ENCODE measurements at places on chromosomes 13 and 19. TPM values are rescaled to one million over a fixed set of nuclear protein-coding genes. Genes with fewer than 3 reads are reported as not detected.

GRCh38 chr13:90519157-90519556 lies 828.3 kb upstream of the MIR17HG start:
- no peak for DNase-seq

GRCh38 chr19:4089946-4090345 lies 23.2 kb upstream of the ZBTB7A start:
- no peak for DNase-seq

DNA sequence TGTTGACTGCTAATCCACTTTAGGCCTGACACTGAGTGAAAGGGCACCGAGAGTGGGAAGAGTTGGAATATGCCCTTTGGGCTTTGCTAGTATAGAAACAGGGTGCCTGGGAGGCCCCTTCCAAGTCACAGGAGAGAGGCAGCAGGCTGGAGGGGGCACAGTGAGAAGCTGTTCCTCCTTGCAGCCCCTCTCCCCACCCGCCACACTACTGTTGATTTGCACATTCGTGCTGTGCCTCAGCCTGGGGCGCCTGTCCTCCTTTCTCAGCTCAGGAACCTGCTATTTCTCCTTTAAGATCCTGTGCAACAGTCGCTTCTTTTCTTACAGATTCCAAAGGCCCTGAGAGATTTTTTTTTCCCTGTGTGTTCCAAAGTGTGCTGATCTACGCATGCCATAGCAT lies 2.8 kb upstream of the B3GLCT start:
- DNase-seq: no peak

- DNase-seq: no peak
These were observed 1.9 kb upstream of the RAB20 start for GRCh38 chr13:110563463-110563774.

- peak; percentile 95 for DNase-seq
These were observed 99.9 kb downstream of the GNG7 start for GRCh38 chr19:2602391-2603181.

DNA sequence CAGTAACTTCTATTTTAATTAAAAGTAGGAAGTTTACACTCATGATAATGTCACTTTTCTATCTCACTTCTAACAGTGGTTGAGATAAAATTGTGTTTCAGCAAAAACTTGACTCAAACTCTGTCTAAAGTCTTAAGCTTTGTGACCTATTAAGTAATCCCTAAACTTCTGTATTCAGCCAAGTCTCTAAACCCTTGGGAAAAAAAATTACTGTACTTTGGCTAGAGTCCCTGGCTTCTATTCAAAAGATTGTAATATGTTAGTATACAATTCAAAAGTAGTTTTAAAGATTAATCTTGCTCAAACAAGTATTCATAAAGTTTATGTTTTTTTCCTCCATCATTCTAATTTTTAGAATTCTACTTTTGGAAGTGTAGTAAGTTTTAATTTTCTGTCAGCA lies 1248.8 kb downstream of the UQCRFS1 start:
- DNase-seq: no peak

Gene ADPRHL1
- 329 TPM for total RNA-seq

GRCh38 chr19:51735759-51736449 lies 12.1 kb upstream of the HAS1 start:
- DNase-seq: peak; percentile 81

GRCh38 chr13:26882731-26883130 lies 122.1 kb upstream of the GPR12 start:
- DNase-seq: no peak

DNA sequence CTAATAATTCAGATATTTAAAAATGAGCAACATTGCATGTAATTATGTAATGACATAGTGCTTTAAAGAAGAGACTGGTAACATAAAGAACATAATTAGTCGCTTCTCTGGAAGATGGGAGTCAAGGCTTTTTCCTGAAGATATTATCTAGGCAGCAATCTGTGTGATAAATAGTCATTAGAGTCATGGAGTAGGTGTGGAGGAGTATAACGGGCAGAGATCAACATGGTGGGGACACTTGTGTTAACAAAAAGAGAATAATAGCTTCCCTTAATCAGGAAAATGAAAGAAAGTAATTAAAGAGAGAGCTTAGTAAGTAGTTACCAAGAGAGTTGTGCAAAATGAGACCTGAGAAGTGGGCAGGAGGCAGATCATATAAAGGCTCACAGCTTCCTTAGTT lies 1417.1 kb upstream of the ATXN8OS start:
- DNase-seq: no peak

GRCh38 chr13:21426238-21426637 lies 32.9 kb downstream of the ZDHHC20 start:
- DNase-seq: no peak

DNA sequence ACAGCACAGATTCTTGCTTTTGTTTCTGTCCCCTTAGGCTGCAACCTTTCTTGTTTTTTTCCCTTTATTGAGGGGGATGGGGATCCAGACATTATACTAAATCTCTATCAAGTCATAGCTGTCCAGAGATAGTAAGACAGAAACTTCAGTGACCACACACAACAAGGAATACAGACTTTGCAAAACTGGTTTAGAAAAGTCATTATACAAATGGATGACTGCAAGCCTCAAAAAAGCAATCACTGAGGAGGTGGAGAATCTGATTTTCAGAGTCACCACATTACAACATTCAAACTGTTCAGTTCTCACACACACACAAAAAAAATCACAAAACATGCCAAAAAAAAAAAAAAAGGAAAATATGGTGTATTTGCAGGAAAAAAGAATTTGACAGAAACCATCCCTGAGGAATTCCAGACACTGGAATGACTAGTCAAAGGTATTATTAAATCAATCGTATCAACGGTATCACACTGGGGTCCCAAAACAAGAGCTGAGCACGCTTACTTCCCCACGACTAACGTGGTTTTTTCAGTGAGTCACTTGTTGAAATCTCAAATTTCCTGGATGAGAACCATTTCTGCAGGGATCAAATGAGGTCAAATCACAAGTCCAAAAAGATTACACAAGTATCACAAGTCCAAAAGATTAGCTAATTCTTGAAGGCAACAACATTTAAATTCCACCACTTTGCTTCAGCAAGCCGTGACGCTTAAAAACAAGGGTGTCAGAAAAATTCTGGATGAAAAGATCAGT lies 41.2 kb downstream of the USP12 start:
- DNase-seq: no peak

DNA sequence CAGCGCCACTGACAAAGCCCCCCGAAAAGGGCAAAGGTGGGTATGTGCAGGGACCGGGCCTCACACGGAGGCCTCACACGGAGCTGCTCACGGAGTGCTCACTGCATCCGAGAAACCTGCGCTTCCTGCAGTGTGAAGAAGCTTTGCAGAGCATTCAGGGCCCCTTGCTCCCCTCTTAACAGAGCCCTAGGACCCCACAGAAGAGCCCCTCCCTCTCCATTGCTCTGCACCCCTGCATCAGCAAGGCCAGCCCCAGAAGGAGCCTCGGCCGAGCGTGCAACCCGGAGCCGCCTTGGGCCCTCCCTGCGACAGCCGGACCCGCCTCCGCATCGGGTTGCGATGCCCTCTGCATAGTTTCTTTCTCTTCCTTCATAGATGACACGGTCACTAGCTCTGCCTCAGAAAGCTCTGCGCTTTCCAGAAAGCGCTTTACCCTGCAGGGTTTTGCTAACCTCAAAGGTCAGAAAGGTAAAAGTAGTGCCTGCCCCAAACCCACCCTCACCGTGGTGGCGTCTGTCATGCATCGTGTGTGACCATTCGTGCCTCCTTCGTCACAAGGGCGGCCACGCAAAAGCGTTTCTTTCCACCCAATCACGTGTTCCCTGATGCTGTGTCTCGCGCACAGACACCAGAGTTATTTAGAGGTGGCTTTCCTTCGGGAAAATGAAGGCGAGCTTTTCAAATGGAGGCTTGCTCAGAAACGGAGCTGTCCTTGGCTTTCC lies 15.7 kb upstream of the F7 start:
- no peak for DNase-seq

Gene LGALS7
- total RNA-seq: not detected

Gene MIPEP
- total RNA-seq: 60.4 TPM

DNA sequence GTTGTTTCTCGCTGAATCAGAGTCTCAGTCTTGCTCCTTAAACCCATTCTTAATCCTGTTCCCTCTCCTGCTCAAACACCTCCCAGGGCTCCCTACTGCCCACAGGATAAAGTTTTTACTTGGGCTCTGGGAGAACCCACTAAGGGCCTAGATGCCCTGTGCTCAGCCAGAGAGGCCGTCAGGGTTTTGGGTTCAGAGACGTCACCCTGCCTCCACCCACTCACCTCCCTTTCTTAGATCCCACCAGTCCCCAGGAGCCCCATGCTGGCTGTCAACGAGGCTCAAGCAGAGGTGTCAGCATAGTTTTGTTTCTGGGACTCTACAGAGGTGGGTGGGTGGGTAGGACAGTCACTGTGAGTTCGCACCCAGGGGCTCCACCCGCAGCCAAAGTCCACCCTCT lies 15.5 kb upstream of the CYP4F2 start:
- DNase-seq: peak; percentile 23

GRCh38 chr19:4577020-4577782 lies 17.7 kb upstream of the SEMA6B start:
- no peak for DNase-seq

GRCh38 chr13:43489233-43489632 lies 297.5 kb downstream of the ENOX1 start:
- no peak for DNase-seq

DNA sequence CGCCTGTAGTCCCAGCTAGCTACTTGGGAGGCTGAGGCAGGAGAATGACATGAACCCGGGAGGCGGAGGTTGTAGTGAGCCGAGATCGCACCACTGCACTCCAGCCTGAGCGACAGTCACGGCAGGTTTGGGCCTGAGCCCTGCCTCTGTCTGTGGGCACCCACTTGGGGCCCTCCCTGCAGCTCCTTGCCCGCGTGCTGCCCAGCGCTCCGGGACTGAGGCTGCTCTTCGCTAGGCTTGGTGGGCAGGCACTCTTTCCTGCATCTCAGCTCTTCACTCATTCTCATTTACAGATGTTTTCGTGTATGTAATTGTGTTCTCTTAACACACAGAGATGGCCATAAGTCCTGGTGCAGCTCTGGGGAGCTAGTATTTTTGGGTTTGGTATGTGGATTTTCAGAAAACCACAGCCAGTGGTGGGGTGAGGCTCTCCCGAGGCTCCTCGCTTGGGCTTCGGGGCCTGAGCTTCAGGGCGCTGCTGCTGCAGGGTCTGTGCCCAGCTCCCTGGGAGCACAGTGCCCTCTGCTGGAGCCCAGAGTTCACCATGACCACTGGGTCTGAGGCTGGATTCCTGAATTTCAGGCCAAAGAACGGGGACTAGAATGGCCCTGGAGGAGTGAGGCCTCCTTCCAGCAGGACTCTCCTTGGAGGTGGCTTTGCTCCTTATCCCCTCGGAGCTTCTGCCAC lies 15.2 kb downstream of the UPF1 start:
- peak; percentile 82 for DNase-seq
